ENCODE measurements at places on chromosomes 7 and 10.

- peak; percentile 86 for DNase-seq
Measured at GRCh38 chr7:149880638-149881311, 7.0 kb downstream of the ATP6V0E2 start.

DNA sequence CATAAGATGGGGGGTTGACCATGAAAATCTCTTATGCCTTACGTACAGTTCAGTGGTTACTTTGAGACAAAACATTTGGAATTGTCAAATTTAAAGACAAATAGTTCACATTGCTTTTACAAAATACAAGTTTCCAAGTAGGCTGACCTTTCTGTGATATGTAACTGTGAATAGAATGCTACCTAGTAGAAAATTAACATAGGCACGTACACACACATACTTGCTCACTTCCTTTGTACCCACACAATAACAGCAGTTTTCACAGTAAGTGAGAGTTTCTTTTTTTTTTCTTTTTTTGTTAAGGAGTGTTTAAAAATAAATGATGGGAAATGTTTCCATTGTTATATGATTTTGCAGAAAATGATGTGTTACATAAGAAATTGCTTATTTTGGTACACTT, 53.3 kb upstream of the SP8 start:
- DNase-seq, result no peak

DNA sequence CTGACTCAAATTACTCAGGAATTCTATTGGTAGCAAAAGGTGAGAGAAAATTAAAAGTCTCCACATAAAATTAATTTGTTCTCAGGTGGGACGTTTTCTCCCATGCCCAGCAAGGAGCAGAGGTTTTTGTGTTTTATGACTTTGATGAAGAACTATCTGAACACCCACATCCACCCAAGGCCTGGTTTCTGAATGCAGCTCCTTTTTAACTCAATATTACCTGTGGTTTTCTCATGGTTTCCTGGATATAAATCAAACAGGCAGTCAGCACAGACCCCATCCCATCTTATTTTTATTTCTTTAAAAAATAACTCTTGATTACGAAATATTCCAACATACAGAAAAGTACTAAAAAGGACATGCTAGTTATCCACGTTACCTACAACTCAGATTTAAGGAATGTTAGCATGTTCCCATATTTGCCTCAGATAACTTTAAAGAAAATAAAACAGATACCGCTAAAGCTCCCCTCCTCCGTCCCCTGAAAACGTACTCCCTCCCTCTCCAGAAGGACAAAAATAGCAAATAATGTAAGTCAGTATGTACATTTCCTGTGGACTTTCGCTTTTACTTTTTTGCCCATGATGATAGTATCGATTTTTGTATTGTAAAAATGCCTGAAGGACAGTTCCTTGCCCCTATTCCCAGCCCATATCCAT, 43.4 kb downstream of the GLI3 start:
- DNase-seq, result no peak

- no peak for DNase-seq
Measured at GRCh38 chr7:120729245-120729644, 128.7 kb downstream of the TSPAN12 start.

GRCh38 chr7:44634839-44635591, 28.6 kb downstream of the OGDH start:
- DNase-seq, result peak; percentile 78

DNA sequence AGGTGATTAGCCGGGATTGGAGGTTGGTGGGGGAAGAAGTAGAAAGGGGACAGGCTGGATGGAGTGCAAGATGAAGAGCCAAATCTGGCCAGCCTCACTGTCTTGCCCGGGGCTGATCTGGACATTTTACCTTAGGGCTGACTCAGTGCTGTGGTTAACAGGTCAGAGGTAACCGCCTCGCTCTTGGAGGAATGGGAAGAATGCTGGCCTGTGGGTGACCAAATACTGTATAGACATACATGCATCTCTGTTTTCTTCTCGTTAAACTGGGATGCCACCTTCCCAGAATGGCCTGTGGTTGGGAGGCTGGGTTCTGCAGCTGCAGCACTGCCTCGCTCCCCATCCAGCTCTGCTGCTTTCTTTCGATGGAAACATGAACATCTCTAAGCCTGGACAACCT, 120.0 kb downstream of the SEC23IP start:
- no peak for DNase-seq

DNA sequence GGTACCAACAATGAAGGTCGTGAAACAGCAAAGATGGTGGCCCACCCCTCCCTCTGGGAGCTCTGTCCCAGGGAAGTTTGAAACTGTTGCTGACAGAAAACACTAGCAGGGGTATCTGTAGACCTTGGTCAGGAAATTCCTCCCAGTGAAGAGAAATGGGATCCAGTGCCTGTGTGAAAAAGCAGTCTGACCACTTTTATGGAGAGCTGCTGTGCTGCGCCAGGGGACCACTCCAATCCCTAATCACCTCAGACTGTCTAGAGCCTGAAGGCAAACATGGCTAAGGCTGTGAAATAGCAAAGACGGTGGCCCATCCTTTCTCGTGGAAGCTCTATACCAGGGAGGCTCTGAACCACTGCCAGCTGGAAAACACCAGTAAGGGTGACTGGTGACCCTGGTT, 38.3 kb upstream of the TMEM140 start:
- DNase-seq, result no peak

DNA sequence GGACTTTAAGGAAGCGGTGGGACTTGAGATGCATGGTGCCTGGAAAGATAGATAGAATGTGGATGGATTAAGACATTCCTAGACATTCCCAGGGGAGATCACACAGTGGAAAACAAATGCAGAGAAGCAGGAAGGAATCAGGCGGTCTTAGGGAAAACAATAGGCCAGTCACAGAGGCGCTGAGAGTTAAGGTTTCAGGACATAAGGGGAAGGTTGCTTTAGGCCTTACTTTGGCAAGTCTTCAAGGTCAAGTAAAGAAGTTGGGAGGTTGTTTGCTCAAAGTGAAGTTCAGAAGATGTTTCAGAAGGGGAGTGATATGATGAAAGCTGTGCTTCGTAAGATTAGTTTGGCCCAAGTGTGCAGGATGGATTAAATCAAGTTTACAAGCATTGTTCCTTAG, 109.4 kb downstream of the SUGCT start:
- DNase-seq, result no peak

DNA sequence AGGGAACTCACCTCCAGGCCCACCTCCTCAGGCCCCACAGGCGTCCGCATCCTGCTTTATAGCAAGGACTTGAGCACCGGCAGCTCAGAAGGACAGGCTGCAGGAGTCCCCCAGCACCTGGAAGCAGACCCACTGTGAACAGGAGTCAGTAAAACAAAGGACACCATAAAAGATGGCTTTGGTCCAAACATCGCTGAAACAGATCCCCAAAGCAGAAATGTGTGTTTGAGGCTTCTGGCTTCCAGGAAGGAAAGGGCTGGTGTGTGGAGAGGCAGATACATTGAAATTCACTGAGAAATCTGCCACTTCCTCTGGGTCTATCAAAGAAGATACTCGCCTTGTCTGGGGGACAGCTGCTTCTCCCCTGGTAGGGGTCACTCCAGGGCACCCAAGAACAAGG, 286.2 kb downstream of the PLXNA4 start:
- DNase-seq, result no peak

DNA sequence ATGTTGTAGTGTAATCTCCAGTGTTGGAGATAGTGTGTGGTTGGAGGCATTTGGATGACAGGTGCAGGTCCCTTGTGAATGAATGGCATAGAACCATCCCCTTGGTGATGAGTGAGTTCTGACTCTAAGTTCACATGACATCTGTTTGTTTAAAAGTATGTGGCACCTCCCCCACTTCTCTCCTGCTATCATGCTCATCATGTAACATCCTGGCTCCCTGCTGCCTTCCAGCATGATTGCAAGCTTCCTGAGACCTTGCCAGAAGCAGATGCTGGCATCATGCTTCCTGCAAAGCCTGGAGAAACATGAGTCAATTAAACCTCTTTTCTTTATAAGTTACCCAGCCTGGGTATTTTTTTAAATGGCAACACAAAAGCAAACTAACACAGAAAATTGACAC, 499.0 kb upstream of the SEMA3D start:
- DNase-seq, result no peak

DNA sequence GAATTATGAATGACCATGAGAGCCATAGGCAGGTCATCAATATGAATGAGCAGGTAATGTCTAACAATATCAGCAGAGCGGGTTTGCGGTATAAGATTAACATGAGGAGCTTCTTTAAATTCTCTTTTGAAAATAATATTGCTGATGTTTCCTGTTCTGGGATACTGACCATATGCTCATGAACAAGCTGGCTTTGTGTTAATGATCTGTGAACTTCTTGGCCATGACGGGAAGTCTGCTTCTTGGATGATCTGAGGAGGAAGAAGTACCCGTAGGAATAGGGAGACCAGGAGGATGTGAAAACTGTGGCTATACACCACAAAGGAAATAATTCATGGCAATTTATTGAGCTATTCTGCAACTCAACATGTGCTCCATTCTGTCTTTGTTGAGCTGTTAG, 38.6 kb downstream of the ITGA8 start:
- no peak for DNase-seq

DNA sequence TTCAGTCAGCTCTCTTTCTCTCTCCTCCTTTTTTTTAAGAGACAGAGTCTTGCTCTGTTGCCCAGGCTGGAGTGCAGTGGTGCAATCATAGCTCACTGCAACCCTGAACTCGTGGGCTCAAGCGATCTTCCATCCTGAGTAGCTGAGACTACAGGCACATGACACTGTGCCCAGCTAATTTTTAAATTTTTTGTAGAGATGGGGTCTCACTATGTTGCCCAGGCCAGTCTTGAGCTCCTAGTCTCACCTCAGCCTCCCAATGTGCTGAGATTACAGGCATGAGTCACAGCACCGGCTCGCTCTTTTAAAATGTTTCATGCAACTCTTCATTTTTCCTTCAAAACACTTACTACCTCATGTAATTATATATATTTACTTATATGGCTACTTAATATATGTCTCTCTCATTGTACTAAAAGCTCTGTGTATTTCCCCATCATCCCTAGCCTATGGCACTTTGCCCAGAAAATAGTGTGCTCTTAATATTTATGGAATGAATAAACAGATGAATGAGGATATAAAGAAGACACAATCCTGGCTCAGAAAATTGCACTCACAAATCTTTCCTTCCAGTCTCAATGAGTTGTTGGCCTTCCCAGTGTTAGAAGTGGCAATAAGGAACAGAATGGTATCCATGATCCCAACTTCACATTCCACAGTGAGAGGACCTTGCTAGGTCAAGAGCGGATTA, 33.9 kb downstream of the EBLN1 start:
- DNase-seq, result no peak

DNA sequence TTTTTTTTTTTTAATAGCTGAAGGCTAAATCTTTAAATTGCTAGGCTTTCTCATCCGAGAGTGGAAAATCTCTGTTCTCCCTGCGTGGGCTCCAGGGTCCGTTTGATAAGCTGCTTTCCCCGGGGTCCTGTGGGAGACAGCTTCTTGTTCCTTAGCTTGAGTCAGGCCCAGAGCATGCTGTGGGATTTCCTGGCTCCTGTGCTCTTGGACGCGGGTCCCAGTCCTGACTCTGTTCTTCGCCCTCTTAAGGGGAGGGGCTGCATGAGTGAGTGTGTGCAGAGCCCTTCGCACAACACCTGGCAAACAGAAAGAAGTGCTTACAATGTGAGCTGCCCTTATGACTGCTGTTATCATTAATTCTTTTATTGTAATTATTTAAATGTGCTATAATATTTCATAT, 133.5 kb downstream of the TACC2 start:
- no peak for DNase-seq

DNA sequence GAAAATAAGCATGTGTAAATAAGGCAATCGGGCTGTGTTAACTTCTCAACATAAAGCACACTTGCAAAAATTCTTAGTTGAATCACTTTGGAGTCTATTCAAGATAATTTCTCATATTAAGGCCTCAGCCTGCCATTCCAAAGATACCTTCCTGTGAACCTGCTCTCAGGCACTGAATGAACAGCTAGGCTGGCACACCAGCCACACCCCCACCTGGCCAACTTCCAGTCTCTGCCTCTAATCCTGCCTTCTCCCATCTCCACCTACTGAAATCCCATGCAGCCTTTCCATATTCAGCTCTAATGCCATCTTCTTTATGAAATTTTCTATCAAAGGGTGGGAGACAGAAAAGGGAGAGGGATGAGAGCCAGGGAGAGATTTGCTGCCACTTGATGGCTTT, 17.1 kb upstream of the MACROH2A2 start:
- DNase-seq, result no peak

DNA sequence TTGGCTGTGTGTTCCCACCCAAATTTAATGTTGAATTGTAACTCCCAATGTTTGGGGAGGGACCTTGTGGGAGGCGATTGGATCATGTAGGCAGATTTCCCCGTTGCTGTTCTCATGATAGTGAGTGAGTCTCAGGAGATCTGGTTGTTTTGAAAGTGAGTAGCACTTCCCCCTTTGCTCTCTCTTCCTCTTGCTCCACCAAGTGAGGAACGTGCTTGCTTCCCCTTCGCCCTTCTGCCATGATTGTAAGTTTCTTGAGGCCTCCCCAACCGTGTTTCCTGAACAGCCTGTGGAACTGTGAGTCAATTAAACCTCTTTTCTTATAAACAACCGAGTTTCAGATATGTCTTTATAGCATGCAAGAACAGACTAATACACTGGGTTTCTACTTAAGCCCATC, 176.3 kb downstream of the CDK14 start:
- no peak for DNase-seq

DNA sequence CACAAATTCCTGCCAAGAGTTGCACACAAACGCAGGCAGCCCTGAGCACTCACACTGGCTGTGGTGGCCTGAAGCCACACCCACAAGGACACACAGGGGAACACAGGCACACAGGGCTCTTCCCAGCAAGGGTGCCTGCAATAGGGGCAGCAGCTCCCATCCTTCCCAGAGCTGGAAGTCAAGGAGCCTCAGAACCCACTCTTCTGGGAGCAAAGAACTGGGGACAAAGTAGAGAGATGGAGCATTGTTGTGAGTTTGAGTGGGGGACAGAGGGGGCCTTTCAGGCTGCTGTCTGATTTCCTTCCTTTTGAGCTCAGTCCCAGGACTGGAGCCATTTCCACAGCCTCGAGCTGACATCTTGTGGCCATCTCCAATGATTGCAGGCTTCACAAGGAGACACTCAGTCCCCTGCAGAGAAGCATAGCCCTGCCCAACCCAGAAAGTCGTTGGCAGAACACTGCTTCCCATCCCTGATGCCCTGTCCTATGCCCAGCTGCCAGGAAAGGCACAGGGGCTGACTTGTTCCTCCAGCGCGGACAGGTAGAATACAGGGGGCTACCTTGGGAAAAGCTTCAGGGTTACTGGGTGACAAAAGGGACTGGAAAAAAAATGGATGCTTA, 34.4 kb upstream of the SLF2 start:
- peak; percentile 47 for DNase-seq

GRCh38 chr10:37732685-37733084, 124.7 kb downstream of the ZNF248 start:
- no peak for DNase-seq

GRCh38 chr10:78552261-78552811, 516.4 kb upstream of the ZMIZ1 start:
- peak; percentile 64 for DNase-seq

DNA sequence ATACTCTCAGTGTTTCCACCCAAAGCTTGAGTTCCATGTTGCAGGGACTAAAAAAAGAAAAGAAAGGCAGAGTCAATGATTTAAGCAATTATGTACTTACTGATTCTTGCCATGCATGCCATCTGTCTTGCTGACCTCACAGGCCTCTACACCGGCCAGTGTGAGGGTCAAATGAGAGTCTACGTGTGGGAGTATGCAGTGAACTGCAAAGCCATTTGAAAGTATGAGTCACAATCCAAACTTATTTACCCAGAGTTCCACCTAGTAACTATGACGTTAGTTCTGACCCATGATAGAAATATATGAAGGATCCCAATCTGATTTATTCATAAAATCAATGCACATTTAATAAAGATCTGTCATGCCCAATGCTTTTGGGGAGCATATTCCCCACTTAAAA, 26.5 kb downstream of the PDE1C start:
- DNase-seq, result no peak
